ENCODE measurements at places on chromosomes 11 and 22. TPM values are rescaled to one million over a fixed set of nuclear protein-coding genes. Genes with fewer than 3 reads are reported as not detected.
A peak's percentile ranks its signal among the peaks of the same experiment; 100 is the strongest.

LRRC55 gene
- total RNA-seq, result not detected

DNA sequence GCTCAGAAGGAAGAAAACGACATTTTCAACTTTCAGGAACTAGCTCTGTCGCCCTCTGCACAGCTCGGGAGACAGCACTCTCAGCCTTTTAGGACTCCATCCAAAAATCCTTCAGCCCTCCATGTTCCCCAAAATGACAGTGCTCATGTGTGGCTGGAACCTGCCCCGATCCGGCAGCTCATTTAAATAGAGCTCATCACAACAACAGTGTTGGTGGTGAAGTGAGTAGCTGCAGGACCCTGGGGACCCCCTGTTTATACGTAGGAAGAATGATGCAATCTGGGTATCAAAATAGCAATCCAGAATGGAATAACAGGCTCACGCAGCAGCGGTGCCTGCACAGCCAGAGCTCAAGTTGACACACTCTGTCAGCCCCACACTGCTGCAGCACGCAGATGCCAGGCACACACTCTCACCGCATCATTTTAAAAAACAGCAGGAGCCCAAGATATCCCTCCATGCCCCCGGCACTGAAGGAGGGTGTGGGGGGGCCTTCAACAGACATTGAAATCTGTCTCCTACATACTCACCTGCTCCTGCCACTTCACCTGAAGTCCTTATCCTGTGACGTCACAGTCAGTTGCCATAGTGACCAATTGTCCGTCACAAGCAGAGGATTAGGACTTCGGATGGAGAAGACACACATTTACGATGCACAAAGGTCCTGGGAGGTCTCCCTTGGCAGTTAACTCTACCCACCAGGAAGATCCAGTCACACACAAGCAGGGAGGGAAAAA, 24.0 kb downstream of the TRIM66 start:
- no peaks in the 10 kb centered on the region for H3K4me1 ChIP-seq
- DNase-seq, result no peak
- H3K27ac ChIP-seq, result no peak overlapping the region

GRCh38 chr11:79150320-79150719, 290.5 kb downstream of the TENM4 start:
- no peak overlapping the region for H3K27ac ChIP-seq
- H3K4me1 ChIP-seq, result no peaks in the 10 kb centered on the region
- no peak for DNase-seq
- no peaks in the 10 kb centered on the region for H3K36me3 ChIP-seq
- no peak overlapping the region for H3K4me3 ChIP-seq

GRCh38 chr11:14835496-14836492, 56.2 kb downstream of the CYP2R1 start:
- H3K36me3 ChIP-seq, result no peaks in the 10 kb centered on the region
- H3K4me1 ChIP-seq, result no peaks in the 10 kb centered on the region
- H3K27ac ChIP-seq, result no peak overlapping the region
- H3K4me3 ChIP-seq, result no peak overlapping the region
- H3K27me3 ChIP-seq, result no peaks in the 10 kb centered on the region
- DNase-seq, result no peak

DNA sequence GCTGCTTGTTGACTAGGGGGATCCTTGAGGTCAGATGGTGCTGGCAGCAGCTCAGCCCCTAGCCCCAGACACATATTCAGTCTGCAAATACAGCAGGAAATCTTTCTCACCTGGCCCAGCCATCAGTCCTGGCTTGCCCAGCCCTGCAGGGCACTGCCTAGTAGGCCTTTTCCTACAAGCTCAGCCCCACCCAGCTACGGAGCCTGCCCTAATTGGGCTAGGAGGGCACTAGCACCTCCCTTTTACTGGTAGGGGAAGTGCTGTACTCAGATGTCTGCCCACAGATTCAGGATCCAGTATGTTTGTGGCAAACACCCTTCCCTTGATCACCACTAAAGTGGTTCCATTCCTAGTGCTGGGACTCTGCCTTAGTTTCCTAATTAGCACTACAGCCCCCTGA, 257.1 kb upstream of the CADM1 start:
- no peaks in the 10 kb centered on the region for H3K36me3 ChIP-seq
- DNase-seq, result no peak
- H3K4me1 ChIP-seq, result peaks cover 5% of the 10 kb centered on the region

MMP7 gene
- 5.0 TPM for total RNA-seq

DNA sequence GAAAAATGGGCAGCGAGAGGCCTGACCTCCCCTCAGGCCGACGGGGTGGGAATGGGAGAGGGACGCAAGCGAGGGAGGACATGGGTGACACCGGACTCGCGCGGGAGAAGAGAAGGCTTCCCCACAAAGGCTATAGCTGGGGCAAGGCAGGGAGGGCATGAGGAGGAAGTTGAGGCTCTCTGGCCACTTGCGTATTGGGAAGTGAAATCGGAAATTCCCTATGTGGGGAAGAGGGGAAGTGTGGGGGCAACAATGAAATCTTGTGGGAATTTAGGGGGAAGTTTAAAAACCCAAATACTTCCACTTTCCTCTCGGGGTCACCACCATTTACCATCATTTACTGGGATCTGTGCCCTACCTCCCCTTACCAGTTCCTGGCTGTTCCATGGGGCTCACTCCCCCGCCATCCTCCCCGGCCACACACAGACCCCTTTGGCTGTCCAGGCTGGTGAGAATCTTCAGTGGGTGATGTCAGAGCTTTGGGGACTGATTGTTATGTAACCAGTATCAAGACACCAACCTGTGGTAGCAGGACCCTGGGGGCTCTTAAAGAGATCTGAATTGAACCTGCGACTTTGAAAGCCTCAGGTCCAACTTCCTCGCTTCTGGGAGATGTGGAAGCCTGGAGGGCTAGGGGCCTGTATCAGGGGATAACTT, 951 bp upstream of the EHD1 start:
- peaks cover 24% of the 10 kb centered on the region for H3K4me1 ChIP-seq
- peak overlapping the region; percentile 72 for H3K4me3 ChIP-seq
- no peak for DNase-seq
- H3K27me3 ChIP-seq, result no peaks in the 10 kb centered on the region

GRCh38 chr11:73998846-73999575, 9.9 kb downstream of the UCP3 start:
- no peaks in the 10 kb centered on the region for H3K36me3 ChIP-seq
- no peak overlapping the region for H3K4me3 ChIP-seq
- H3K27me3 ChIP-seq, result no peaks in the 10 kb centered on the region
- no peaks in the 10 kb centered on the region for H3K4me1 ChIP-seq

SRSF8 gene
- 31.2 TPM for total RNA-seq

DNA sequence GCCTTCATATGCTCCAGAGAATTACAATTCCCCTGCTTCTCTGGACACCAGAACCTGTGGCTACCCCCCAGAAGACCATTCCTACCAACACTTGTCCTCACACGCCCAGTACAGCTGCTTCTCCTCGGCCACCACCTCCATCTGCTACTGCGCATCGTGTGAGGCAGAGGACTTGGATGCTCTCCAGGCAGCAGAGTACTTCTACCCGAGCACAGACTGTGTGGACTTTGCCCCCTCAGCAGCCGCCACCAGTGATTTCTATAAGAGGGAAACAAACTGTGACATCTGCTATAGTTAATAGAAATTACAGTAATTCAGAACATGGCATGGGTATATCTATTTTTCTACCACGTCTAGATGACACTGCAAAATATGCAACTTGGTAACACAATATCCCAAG, 9.8 kb downstream of the POU2AF3 start:
- H3K4me3 ChIP-seq, result no peak overlapping the region
- H3K27ac ChIP-seq, result no peak overlapping the region
- H3K27me3 ChIP-seq, result no peaks in the 10 kb centered on the region
- peak; percentile 78 for DNase-seq
- H3K4me1 ChIP-seq, result peaks cover 10% of the 10 kb centered on the region
- no peaks in the 10 kb centered on the region for H3K36me3 ChIP-seq

TUB gene
- 14.9 TPM for total RNA-seq

Data from hepatocyte (in vitro differentiated cells).